ENCODE measurements at places on chromosomes 1 and 21. TPM values are rescaled to one million over a fixed set of nuclear protein-coding genes. Genes with fewer than 3 reads are reported as not detected.

DNA sequence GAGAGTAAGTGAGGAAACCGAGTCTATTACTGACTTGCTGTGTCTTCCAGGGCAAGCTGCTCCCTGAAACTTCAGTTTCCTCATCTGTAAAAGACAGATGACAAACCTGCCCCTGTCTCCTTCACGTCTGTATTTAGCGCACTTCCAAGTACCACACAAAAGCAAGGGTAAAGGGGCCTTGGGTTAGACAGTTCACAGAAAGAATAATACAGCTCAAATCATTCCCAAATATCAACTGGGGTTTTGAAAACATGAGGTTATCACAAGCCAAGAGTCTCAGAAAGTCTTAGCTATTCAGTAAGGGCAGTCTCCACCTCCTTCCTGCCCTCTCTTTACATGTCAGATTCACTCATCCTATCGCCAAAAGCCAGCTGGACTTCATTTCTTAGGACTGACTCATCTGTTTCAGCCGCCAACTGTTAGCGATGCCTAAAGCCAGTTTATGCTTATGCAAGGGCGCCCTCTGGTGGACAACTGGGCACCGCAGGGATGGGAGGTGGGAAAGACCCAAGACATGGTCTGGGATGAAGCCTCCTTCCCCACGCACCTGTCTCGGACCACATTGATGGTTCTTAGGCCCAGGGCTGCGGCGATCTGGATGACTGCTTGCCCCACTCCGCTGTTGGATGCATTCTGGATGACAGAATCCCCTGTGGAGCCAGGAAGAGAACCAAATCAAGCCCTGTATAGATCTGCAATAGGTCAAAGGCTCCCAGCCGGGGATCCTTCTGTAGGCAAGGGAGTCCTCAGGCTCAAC, 21.1 kb upstream of the SRSF4 start:
- peak; percentile 96 for DNase-seq

DNA sequence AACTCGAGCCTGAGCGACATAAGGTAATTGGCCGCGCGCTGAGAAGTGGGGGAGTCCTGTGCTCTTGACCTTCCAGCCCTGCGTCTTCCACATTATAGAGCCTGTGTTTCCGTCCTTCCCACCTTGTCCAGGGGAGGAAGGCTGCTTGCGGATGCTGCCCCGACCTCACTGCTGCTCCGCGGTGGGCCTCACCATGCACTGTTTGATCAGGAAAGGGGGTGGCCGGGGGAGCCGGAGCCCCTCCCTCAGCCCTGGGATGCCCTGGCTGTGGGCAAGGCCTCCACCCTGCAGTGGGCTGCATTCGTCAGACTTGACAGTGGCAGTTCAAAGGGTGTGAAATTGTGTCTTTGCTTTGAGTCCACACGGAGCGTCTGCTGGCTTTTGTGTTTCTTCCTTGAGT, 30.1 kb downstream of the PCNT start:
- no peak for DNase-seq

- peak; percentile 34 for DNase-seq
These were observed 150.2 kb downstream of the FOXD2 start for GRCh38 chr1:47587891-47588582.

DNA sequence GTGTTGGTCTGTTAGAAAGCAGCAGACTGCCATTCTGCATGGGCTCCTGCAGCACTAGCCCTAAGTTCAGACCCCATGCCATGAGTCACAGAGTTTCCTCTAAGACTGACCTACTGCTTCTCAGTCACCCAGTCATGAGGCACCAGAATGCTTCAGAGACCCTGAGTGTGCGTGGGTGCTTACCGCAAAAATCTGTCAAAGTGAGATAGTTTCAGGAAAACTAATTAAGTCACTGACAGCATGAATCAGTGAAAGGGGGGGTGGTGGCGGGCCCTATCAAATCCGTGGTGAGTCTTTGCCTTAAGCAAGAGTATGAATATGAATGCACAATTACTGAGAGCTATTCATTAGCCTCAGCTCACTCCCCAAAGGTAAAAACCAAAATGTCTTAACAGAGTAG, 98.1 kb downstream of the KCTD3 start:
- peak; percentile 78 for DNase-seq

NOS1AP gene
- total RNA-seq = not detected

SPATA46 gene
- not detected for total RNA-seq

FMO5 gene
- total RNA-seq = not detected

All from Daoy (cell line).